Fibroblast of mammary gland (primary cell): ENCODE measurements at places on chromosomes 1 and 21.

GRCh38 chr21:25744854-25745253 is 10.1 kb downstream of the GABPA start:
- DNase-seq, result no peak

GRCh38 chr1:92843046-92843423 is 11.2 kb downstream of the RPL5 start:
- no peak for DNase-seq

GRCh38 chr1:181910905-181911304 is 150.6 kb downstream of the ZNF648 start:
- DNase-seq, result no peak

- DNase-seq, result peak; percentile 97
Observed at GRCh38 chr21:39014747-39015146, 168.5 kb downstream of the PSMG1 start.

- DNase-seq, result no peak
Observed at GRCh38 chr1:36450919-36451305, 661 bp upstream of the OSCP1 start.

- DNase-seq, result no peak
Observed at GRCh38 chr1:186658999-186659398, 21.2 kb downstream of the PTGS2 start.

- DNase-seq, result peak; percentile 29
Observed at GRCh38 chr1:48943826-48944225, 167.1 kb upstream of the BEND5 start.

DNA sequence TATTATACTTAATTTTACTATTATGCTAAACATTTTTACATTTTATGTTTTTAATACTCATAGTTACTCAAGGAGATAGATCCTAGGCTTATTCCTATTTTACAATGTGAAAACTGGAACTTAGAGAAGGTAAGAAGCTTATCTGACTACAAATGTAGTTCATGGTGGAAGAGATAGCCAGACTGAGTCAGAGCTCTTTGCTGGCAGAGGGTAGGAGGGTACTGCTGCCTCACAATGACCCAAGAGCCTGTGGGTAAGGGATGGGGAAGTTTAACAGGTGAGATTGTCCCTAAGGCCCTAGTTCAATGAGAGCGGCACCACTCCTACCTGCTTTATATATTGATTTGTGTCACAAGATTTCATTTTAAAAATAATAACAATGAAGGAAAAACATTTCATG is 34.1 kb upstream of the NEK7 start:
- DNase-seq, result no peak
